ENCODE measurements at places on chromosomes 4 and X.

- peak; percentile 22 for DNase-seq
These were observed 434.7 kb downstream of the PACRGL start for GRCh38 chr4:21134994-21135393.

- DNase-seq = no peak
These were observed 3.4 kb upstream of the INTU start for GRCh38 chr4:127629371-127629770.

- DNase-seq = no peak
These were observed 167.5 kb downstream of the DCTD start for GRCh38 chr4:182749667-182750167.

DNA sequence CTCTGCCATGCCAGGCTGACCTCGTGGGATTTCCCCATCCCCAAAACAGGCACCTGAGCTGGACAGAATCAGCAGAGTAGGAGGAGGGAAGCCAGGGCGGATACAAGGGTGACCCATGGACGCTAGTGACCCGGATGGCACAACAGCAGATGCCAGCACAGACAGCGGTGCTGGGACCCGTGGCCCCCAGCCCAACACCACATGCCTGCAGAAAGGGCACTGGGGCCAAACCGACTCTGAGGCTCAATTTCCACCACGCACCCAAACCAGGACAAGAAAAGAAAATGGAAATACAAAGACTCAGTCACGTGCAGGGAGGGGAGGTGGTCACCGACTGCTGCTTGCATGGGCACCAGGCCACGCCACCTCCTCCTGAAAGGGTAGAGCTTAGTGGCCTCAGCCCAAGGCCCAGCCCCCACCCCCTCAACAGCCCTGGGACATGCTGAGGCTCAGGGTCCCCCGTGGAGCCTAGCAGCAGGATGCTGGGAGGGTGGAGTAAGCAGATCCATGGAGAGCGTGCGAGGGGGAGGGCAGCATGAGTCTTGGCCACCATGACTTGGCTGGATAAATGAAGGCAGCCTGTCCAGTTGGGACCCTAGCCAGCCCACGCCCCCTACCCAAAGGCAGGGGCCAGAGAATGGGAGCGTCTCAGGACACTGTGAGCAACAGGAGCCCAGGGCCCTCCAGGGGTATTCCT lies 47.7 kb downstream of the C4orf50 start:
- no peak for DNase-seq

DNA sequence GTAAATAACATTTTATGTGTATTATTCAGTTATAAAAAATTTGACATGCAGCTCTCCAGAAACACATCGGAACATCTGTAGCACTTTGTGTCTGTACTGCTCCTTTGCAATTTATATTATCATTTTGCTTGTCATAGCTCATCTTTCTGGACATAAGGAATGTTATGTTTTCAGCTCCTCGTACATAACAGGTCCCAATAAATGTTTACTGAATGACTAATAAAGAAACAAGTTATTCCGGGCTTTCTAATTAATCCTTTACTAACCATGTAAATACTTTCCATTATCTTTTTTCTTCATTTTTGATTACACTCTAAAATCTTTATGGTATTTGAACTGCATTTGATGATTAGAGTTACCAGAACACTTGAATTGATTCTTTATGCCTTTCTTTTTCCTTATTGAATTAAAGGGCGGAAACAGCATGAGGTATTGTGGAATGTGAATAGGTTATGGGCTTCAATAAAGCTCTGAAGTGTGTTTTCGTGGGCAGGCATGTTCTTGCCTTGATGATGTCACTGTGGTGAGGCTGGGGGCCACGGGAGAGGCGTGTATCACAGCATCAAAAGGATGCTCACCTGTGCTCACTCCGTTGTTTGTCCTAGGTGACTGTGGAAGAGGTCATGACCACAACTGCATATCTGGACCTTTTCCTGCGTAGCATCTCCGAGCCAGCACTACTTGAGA lies 131.6 kb downstream of the GATB start:
- DNase-seq = no peak

GRCh38 chr4:8387194-8387593 lies 53.3 kb downstream of the ACOX3 start:
- DNase-seq = no peak

GRCh38 chrX:126550816-126551215 lies 1.8 kb downstream of the DCAF12L1 start:
- DNase-seq = no peak

DNA sequence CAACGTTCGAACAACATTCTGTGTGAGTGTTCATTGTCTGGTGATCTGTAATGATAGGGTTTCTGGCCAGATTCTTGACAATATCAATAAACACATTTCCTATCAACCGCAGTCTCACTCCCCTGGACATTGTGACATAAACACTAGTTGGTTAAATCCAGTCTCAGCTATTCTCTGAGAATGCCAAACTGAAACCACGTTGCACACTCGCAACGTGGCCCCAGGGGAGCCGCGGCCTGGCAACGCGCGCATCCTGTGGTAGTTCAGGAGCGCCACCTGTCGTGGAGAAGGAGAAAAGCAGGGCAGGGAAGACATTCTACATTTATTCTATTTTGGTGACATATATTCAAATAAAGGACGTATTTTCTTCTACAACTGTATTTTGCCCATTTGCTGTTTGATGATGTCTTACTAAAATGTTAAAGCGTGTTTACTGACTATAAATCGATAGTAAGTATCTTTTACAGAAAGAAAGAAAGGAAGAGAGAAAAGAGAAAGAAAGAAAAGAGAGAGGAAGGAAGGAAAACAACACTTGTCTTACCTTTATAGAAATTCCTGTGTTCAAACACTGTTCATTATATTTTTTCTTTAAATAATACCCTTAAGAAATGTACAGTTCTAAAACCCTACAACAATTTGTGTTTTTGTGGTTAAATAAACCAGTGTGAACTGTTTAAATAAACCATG lies 738.3 kb upstream of the FRG1 start:
- DNase-seq = no peak

- DNase-seq = no peak
These were observed 447.1 kb downstream of the AFF2 start for GRCh38 chrX:148947399-148947975.

DNA sequence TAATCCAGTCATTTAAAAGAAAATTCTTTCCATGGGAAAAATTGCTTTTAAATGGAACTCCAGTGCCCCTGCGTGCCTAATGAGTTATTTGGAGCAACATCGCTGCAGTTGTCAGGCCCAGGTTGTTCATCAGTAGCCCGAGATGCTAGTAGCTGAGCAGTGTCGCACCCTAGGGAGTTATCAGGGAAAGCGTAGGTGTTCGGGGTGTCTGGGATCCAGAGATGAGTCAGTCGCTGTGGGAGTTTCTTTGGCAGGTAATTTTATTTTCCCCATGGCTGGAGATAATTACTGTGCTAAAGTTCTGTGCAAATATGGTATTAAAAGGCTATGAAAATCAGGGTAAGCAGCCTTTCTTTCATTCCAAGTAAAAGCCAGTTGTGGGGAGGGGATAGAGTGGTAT lies 49.4 kb downstream of the ANXA3 start:
- no peak for DNase-seq

DNA sequence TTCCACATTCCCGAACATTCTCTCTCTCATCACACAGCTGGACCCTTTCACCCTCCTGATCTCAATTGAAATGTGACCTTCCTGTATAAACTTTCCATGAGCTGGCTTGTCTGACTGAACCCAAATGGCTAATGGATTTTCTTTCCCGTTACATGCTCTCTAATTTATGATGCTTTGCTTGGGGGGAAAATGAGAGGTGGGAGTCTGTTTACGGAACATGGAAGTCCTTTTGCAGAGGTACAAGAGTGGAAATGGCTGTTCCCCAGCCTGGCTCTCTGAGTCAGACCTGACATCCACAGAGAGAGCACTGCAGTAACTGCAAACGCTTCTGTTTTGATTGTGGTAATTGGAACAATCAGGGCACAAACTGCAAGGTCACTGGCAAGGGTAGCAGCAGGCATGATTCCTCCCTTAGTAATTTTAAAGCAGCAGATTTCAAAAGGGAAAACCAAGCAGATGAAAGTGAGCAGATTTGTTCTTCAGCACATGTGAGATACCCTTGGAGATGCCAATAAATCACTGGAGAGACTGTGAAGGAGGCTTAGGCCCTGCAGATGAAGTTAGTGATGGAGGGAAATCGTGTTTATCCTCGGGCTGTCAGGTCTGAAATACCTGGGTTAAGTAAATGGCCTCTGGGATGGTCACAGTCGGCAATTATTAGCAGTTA lies 83.9 kb downstream of the SNCA start:
- DNase-seq = no peak

DNA sequence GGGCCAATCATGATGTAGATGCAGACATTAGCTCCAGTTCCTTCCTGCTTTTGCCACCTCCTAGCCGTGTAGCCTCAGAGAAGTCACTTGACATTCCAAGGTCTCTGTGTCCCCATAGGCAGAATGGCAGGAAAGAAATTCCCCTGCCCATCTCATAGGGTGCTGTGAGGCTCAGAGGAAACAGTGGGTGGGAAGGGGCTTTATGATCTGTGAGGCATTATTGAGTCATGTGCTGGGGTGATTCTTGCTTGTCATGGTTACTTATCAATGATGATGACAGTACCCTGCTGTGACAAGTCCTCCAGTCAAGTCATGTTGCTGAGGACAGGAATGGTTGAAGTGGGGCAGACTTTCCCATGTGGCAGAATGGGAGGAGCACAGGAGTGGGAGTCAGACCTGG lies 63.7 kb downstream of the MSX1 start:
- no peak for DNase-seq

- no peak for DNase-seq
These were observed 689.3 kb downstream of the CENPC start for GRCh38 chr4:66855956-66856355.

DNA sequence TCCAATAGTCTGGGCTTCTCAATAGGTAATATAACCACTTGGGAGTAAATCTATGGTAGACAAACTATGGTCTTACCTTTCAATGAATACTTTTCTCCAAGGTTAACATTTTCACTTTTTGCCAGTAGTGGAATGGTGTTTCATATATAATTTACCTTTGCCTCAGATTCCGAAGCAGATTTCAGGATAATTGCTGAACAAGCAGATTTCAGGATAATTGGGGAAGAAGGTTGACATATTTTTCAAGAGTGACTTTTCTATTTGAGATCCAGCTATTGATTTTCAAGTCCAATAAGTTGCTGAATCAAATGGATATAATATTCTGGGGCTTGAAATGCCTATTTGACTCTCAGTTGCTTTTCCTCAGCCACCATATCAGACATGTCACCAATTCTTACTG lies 63.6 kb downstream of the SYTL5 start:
- no peak for DNase-seq

GRCh38 chr4:44760142-44760898 lies 34.0 kb upstream of the GNPDA2 start:
- DNase-seq = peak; percentile 39

- DNase-seq = no peak
These were observed 14.5 kb downstream of the TSPAN7 start for GRCh38 chrX:38575888-38576287.

GRCh38 chr4:24734511-24734910 lies 60.9 kb upstream of the SOD3 start:
- no peak for DNase-seq

GRCh38 chr4:119040694-119041185 lies 94.9 kb upstream of the MYOZ2 start:
- DNase-seq = no peak
